ENCODE measurements at places on chromosomes 6 and 20.

DNA sequence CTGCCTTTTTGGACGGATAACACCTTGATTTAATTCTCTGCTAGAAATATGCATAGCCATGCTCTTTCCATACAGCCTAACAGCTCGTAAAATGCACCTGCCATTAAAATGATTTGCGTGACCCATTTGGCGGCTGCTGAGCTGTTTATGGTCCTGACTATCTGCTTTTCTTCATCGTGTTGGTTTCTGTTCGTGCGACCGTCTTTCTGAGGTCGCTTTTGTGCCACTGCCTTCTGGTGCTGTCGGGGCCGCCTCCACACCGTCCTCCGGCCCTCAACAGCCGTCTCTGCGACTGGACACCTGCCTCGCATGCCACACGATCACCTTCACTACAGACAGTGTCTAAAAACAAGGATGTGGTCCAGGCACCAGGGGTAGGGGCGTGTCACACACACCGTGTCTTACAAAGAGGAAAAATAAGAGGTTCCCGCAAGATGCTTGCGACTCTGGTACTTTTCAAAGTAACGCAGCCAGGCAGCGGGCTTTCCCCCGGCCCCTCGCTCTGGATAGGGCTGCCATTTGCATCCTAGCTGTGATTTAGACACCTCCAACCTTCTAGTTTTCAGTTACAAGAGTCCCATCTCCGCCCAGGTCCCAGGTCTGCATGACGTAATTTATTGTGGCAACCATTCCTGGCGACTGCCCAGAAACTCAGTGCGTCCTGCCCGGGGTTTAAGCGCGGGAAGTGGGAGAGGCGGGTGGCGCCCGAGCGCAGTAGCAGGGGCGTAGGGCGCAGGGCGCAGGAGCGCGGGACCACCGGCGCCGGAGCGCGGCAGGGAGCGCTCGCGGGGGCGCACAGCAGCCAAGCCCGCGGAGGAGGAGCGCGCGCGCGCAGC is at the start of gene STMND1:
Gene STMND1 (plus strand): TSS at position 629 of the 836 bp plus-strand sequence. CDS start 208 bp downstream, outside the sequence.
- peak; percentile 18 for DNase-seq

DNA sequence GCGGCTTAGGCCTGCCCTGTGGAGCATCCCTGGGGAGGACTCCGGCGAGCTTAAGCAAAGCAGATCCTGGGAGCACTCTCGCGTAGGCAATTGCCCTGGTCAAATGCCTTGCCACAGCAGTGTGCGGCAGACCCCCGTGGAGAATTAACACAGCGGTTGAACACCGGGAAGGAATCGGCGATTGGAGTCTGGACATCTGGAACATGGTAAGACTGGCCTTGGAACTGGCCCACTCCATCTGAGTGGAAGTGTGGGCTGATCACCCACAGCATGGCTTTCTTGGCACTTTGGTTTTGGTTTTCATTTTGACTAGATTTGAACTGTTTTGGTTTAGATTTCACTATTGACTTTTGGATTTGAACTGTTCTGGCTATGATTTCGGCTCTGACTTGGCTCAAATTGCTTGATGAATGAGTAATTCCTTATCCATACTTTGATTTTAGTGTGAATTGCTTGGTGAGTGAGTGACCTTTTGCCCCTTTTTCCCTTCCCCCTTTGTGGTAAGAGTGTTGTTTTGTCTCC is 300.7 kb downstream of the RNGTT start:
- no peak for DNase-seq

- DNase-seq = no peak
Observed at GRCh38 chr6:44831002-44831610, 443.6 kb downstream of the CDC5L start.

DNA sequence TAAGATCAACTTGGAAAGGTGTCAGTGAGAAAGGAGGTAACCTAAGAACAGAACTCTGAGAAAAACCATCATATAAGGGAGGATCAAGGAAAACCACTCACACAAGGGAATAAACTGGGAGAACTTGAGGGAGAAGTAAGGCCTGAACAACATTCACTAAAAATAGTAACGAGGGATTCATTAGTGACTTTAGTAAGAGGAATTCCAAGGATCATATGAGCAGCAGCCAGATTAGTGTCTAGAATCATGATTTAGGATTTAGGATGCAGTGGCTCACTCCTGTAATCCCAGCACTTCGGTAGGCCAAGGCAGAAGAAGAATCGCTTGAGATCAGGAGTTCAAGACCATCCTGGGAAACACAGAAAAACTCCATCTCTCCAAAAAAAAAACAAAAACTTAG is 376.5 kb upstream of the MARCKS start:
- DNase-seq = no peak

DNA sequence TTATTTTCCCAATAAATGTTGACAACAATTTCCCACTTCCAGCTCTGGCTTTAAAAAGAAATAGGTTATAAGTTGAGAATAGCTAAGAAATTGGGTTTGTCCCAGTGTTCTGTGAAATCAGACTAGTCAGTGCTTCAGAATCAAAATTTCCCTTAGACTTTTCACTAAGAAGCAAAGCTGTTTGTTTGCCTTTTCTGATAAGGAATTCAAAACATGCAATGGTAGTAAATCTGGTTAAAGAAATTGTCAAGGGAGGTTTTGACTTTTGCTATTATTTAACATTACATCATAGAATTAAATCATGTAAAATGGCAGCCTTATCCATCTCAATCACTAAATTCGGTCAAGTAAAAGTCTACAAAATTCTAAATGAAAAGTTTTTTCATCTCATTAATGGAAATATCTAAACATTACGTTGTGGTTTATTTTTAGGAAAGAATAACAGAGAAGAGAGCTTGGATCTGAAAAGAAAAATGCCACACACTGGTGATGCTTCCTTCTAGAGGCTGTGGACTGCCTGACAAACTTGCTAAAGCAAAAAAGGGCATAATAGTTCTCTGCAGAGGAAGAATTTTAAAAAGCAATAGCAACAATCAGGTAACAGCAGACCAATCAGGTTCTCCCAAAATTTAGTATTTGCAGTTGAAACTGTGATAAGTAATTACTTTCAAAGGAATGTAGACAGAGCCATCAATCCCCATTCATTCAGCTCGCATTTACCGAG is 36.4 kb downstream of the PLAGL1 start:
- no peak for DNase-seq

DNA sequence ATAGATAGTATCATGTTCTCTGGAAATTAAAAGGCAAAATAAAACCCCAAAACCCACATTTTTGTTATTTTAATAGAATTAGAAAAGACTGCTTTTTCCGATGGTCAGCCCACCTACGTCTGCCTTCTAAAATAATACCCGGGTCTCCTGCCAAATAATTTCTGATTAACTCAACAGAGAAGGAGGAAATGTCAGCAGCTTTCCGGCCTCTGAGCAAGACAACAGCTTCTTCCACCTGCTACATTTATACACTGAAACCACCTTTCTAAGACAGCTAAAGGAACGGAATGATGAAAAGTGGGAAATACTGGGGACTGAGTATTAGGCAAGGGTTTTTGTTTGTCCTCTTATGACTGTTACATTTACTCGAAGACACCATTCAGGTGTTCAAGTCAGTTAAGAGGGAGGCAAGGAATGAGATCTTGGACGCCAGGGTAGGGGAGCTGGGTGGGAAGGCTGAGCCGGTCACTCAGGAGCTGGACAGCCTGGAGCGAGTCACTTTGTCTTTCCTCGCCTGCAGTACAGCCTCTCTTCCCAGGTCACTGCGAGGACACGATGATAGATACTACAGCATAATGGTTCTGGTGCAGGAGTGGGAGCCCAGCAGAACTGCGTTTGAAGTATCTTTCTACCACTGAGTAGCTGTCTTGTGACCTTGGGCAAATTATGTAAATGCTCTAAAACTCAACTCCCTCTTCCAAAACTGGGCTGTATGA is 96.3 kb upstream of the QKI start:
- DNase-seq = no peak

DNA sequence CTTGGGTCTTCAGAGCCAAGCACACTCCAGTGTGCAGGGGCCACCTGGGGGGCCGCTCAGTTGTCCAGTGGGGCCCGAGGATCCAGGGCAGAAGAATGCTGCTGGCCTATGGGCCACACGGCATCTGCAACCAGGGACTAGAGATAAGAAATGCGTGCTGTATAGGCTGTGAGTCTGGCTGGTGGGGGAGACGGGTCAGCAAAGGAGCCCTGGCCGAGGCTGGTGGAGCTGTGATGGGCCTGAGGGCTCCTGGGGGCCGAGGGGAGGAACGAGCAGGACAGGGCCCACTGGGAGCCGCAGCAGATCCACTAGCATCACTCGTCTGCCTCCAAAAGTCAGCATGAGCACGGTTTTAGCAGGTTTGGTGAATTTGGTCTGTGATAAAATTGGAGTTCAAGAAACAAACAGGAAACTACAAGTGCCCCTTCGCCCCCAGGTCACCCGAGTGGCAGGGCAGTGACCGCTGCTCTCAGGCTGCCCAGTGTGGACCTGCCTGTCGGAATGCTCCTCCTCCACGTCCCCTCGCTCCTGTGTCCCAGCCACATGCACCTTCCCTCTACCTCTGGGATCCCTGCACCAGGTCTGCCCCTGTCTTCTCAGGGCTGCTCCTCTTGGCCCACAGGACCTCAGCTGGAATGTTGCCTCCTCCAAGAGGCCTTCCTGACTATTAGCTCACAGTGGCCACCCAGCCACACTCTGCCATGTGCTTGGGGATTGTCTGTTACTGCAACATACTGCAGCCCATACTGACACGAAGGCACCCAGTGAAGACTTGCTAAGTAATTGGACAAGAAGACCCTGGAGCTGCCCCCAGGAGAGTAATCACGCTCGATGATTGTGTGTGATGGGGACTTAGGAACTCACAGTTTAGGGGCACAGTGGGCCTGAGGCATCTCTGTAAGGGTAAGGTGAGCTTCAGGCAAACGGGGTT is 10.9 kb downstream of the ACSS1 start:
- DNase-seq = no peak

DNA sequence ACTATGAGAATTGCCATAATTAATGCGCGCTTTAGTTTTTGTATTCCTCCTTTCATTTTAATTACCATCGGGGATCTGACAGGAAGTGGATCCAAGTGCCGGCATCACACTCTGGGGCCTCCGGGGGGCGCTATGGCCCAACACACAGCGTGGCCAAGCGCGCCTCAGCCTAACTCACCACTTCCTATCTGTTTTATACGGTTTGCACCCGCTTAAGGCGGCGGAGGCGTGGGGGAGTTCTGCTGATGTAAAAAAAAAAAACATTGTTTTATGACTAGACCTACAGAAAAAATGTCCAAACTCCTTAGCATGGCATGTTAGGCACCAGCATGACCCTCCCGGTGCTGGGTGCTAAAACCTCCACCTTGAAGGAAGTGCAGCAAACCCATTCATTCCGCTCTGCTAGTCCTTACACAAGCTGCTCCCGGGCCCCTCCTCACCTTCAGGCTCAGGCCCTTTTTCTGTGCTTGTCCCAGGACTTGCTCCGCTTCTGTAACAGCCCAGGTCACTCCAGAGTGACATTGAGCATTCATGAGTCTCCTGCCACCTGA is 4.5 kb upstream of the EBF4 start:
- peak; percentile 87 for DNase-seq

DNA sequence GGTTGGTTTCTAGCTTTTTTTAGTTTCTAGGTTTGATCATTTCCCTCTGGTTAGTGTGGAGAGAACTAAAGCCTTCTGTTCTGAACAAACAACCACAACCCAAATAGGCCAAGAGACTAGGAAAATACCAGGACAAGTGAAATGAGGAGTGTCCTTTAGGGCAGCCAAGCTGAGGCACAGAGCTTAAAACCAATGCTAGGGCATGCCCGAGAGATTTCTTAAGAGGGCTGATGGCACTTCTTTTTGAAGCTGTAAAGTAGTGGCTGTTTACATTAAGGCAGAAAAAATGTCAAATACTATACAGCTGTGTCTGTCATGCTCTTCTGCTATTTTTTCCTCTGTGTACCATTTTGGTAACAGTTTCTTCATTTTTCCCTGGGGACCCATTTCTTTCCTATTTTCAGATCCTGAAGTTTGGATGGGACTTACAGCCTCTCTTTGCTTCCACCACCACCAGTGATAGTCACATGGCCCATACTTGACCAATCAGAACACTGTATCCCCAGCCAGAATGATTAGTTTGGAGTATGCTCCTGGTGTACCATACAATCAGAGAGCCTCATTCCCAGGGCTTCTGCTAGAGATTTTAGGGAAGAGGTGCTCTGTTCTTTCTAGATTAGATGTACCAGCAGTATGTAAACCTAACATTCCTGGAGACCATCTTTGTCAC is 154.4 kb downstream of the BMP2 start:
- no peak for DNase-seq

DNA sequence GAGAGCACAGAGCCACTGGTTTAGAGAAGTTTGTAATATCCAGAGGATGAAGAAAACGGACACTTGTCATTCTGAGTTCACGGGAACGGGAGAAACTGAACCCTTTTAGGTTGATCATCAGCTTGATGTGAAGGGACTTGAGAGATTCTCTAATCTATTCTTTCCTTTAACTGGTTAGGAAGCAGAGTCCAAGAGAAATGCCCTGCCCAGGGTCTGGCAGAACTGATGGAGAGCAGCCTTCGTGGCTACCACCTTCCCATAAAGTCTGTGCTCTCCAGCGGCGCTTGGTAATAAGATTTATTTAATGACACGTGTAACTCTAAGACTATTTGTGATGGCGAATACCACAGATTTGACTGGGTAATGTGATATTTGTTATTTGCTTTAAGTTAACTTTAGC is 36.0 kb downstream of the E2F3 start:
- no peak for DNase-seq

- DNase-seq = no peak
Observed at GRCh38 chr20:57409316-57409671, 18.1 kb downstream of the RBM38 start.

DNA sequence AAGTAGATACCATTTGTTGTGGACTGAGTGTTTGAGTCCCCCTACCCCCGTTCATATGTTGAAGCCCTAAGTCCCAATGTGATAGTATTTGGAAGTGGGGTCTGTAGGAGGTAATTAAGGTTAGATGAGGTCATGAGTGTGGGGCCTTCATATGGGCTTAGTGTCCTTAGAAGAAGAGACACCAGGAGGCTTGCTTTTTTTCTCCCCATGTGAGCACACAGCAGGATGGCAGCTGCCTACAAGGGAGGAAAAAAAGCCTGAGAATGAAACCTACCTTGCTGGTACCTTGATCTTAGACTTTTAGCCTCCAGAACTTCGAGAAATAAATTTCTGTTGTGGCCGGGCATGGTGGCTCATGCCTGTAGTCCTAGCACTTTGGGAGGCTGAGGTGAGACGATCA is 67.9 kb upstream of the TULP4 start:
- DNase-seq = no peak

DNA sequence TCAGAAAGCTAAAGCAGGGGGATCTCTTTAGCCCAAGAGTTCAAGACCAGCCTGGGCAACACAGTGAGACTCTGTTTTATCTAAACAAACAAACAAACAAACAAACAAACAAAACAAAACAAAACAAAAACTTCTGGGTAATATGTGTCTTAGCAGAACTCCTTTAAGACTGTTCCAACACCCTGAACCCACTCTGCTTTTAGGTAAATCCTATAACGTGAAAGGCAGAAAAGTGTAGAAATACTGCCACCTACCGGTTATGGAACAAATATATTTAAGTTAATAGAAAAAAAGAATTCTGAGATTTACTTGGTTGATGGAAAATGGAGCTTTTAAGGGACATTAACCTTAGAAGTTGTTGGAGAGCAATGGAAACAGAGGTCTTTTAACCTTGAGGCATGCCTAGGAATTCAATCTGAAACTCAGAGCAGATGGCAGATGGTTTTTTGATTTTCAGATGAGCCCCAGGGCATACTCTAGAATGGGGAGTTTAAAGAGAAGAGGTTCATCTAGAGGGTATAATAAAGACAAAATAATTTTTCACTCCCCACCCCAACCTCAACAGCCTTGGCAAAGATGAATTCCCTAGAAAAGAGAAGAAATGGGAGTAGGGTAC is 38.5 kb downstream of the SOD2 start:
- DNase-seq = no peak

Measured in activated T-cell treated with anti-CD3 and anti-CD28 coated beads, Interleukin-2, amount 50 U/mL, for 48 hours (primary cell).